ENCODE measurements at places on chromosomes 1 and 21.

GRCh38 chr1:220483700-220484099 lies 44.2 kb upstream of the MARK1 start:
- no peak for DNase-seq

GRCh38 chr1:215543191-215543606 lies 23.9 kb upstream of the KCTD3 start:
- no peak for DNase-seq

DNA sequence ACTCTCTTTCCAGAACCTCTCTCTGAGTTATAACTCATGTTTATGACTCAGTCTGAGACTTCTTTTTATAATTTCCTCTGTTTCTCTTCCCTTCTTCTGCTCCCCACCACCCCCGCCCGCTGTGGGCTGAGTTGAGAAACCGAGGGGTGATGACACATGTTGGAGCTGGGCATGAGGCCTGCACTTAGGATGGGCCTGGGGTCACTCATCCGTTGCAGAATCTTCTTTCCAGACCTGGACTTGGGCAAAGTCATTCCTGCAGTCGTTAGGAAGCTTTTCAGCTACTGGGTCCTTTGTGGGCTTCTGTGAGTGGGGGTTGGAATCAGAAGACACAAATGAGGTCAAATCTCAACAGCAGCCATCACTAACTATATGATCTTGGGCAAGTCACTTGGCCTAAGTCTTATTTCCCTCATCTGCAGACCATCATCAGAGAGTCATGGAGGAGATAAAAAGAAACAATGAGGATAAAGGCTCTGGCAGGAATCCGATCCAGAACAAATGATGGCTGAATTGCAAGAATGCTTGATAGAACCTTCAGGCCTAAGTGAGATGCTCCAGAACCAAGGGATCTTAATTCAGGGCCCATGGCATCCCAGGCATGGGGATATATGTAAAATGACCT lies 53.4 kb downstream of the RPS6KA1 start:
- no peak for DNase-seq

DNA sequence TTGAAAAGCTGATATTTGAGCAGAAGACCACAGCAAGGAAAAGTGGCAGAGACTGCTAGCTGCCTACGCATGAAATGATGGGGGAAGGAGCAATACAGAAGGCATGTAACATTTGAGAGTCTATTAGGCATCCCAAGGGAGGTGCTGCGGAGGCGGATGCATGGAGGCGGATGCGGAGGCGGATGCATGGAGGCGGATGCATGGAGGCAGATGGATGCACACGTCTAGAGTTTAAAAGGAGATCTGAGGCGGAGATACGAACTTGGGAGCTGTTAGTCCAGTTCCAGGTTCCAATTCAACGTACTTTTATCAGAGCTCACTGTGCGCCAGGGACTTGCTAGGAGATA lies 744 bp upstream of the DDX20 start:
- DNase-seq, result no peak

DNA sequence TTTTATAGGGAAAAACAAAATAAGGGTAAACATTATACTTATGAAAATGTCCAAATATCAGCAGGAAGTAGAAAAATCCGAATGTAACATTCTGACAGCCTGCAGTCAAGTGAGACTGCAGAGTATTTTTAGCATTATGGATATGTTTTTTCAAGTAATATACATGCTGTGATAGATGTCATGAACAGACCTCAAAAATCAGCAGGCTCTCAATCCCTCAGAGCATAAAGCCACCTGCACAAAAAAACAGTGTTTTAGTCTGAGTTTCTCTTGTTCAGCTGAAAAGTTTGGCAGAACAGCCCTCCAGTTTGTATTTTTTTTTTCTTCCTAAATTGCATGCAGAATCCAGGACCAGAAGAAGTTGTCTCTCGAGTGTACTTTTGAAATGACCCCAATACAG lies 219.1 kb upstream of the FMN2 start:
- DNase-seq, result no peak

- no peak for DNase-seq
Observed at GRCh38 chr1:234841710-234842231, 231.8 kb upstream of the IRF2BP2 start.

- no peak for DNase-seq
Observed at GRCh38 chr1:220325306-220325995, 53.2 kb upstream of the RAB3GAP2 start.

DNA sequence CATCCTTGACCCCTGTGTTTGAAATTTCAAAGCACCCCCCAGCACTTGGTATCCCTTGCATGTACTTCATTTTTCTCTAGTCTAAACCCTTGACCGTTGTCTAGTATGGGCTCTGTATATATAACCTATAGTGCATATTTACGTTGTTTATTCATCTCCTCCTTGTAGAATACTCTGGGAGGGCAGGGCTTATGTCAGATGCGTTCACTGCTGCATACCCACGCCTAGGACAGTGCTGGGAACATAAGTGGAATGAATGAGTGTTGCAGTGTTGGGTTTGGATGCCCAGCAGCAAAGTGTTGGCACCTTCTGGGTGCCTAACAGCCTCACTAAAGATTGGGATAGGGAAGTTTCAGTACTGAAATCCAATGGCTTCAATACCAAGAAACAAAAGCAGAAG lies 17.6 kb upstream of the BLACAT1 start:
- no peak for DNase-seq

DNA sequence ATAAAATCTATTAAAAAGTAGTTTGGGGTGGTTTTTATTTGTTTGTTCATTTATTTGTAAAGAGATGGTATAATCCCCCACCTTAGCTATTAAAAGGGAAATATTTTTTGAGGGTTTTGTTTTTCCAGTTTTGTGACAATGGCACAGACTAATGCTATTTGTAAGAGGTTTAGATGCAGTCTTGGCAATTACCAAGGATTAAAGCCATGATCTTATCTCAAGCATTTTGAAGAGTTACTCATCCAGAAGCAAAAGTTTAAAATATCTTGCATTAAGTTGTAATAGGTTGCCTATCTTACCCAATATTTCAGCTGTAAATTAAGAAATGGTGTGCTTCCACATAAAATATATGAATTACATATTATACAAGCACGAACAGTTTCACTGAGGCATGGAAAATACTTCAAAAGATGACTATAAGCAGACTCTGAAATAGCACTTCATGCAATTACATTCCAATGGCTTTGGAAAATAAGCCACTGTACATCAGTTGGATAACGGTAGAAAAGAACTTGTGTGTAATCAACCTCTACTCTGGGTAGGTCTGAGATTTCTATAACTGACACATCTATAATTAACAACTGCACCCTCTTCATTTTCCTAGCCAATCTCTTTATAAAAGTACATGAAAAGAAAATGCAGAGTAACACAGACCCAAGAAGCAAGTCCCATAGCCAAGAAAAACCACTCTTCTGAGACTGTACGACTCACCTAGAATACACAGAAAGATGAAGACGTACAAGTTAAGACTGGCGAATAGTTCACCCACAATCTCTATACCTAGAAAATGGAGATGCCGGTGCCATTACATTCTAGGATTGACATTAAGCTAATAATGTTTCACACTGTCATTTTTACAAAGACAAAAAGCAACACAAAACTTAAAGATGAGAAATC lies 95.2 kb downstream of the PTPN14 start:
- DNase-seq, result no peak

DNA sequence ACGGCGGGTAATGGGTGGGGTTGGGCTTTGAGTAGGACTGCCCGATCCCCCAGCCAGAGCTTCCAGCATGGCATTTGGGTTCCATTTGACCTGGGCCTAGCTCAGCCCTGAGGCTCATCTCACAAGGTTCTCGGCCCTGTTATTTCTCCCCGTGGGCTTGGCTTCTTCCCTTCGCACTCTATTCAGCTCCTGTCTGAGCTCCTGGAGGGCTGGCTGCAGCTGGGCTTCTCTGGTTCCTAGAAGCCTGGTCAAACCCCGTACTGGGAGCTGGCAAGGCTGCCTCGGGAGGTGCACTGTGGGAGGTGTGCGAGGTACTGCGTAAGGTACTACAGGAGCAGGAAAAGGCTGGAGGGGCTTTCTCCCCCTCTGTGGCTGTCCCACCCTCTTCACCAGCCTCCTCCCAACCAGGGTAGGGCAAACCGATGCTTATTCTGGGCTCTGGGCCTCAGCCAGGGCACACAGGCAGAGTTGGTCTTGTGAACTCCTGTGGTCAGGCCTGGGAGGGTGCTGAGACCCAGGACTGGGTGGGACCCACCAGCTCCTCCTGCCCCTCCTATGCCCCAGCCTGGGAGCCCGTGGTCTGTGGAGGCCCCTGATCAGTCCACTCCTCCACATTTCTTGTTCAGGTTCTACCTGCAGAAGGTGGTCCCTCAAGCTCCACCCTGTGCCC lies 814 bp downstream of the A3GALT2 start:
- DNase-seq, result no peak

DNA sequence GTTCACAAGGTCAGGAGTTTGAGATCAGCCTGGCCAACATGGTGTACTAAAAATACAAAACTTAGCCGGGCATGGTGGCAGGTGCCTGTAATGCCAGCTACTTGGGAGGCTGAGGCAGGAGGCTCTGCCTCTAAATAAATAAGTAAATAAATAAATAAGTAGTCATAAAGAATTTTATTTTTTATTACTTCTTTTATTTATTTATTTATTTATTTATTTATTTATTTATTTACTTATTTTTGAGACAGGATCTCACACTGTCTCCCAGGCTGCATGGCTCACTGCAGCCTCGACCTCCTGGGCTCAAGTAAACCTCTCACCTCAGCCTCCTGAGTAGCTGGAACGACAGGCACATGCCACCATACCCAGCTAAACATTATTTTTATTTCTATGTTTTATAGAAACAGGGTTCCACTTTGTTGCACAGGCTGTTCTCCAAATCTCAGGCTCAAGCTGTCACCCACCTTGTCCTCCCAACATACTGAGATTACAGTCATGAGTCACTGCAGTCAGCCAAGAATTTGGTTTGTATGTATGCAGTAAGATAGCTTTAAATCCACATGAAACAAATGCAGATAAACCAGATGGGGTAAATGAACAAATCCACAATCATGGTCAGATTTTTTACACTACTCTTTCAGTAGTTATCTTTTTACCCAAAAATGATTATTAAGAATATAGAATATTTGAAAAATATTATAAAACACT lies 523.3 kb upstream of the RGS18 start:
- no peak for DNase-seq

DNA sequence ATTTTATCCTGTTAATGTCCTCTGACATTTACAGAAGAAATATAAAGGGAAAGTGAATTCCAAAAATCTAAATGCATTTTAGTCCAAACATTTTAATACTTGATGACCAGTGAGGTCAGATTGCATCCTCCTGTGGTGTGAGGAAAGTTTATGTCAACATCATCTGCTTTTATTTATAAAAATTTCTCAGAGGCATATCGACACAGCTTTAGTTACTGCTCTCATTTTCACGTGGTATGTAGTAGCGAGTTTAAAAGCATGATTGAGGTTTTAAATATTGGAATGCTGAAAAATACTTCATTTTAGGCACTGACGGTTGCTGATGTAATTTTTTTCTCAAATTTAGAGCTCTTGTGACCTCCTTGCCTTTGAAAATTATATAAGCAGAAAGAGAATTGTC lies 234.8 kb downstream of the HMCN1 start:
- no peak for DNase-seq

- DNase-seq, result no peak
Observed at GRCh38 chr1:191993549-191993948, 164.7 kb upstream of the RGS18 start.

GRCh38 chr1:201108614-201109013 lies 3.6 kb downstream of the CACNA1S start:
- peak; percentile 87 for DNase-seq

Measured in ELF-1 (cell line).